ENCODE measurements at places on chromosomes 7 and 10.

GRCh38 chr10:33365301-33365700 lies 30.8 kb upstream of the NRP1 start:
- no peak for DNase-seq

DNA sequence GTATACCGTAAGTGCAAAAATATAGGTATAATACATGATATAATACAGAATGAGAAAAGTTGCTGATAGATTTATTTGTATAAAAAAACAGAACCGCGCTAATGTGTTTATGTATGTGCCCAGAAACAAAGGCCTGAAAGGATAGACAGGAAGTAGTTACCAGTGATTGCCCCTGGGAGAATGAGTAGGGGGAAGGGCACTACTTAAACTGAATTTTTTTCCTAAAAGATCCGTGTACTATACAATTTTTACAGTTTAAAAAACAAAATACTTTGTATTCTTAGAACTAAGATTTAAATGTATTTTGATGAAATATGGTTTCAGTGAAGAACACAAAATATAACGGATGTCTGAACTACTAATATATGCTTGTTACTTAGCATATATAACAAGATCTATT lies 2.9 kb downstream of the IPMK start:
- no peak for DNase-seq

GRCh38 chr10:60937784-60938654 lies 6.0 kb downstream of the RHOBTB1 start:
- DNase-seq: no peak

DNA sequence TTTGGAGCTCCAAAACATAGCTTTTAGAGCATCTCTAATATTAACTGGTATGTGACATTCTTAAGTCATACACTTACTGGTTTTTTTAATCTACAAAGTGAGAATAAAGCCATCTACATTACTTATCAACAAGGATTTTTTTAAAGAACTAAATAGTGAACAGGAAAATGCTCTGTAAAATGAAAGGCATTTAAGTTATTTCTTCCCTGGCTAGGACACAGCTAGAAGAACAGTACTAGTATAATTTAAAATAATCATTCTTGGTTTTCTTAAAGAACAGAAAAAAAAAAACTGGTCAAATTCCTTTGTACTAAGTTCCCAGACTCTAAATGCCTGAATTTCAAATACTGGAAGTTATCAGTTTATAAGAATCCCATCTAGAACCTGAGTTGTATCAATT lies 139.5 kb downstream of the SRPK2 start:
- DNase-seq: no peak

- no peak for DNase-seq
Measured at GRCh38 chr10:25633542-25633941, 300.5 kb upstream of the MYO3A start.

DNA sequence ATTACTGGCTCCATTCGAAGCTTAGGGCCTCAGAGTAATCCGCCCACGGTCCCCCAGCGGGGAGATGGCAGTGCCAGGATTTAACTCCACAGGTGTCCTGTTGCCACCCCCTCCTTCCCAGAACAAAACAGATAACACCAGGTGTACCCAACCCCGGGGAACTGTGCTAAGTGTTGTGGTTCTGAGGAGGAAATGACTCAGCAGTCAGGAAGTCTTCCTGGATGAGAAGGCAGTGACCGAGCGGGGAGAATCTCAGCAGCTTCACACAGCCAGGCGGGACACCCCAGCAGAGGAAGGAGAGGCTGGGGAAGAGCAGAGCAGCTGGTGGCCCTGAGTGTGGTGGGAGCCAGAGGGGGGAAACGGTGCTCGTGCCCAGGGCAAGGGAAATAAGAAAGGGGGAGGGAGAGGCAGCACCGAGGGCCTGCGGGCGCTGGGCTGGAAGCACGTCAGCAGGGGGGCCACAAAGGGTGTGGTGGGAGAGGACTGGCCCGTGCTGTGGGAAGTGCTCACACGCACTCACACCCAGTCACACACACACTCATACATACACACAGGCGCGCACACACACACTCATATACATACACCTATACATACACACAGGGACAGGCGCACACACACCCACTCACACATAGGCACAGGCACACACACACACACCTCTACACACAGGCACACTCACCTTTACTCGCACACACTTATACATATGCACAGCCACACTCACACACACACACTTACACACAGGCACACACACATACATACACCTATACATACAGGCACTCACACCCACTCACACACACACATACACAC lies 59.8 kb upstream of the CHST15 start:
- peak; percentile 54 for DNase-seq

DNA sequence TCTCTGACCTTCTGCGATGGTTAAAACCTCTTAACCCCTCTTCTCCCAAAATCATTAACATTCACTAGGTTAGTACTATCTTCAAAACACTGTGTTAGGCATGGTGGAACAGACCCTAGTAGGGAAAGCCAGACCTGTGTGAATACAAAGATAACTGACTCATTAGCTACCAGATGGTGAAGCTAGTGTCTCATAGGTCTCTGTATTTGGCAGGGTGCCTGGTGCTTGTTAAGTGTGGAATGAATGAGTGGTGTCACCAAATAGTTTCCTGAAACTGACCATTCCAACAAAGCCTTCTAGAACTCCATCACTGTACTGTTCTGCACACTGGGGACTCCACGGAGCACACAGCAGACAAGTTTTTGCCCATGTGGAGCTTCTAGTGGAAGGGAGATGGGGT lies 27.7 kb upstream of the TM9SF3 start:
- no peak for DNase-seq

DNA sequence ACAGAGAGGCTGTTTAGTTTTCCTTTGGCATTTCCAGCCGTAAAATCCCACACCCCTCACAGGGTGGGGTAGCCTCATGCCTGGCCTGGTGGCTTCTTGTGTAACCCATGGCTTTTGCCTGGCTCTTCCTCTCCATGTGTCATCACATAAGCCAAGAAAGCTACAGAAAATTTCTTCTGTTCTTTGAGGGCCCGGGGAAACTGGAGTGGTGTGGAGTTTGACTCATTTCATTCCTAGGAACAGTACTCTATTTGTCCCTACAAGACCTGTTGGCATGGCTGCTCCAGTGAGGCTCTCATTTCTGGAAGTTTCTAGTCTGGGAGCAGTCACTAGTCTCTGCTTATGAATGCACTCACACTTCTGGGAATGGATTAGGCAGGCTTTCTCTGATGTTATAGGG lies 523.9 kb downstream of the SUGCT start:
- DNase-seq: no peak

- DNase-seq: no peak
Measured at GRCh38 chr10:23525406-23525805, 86.5 kb downstream of the OTUD1 start.

DNA sequence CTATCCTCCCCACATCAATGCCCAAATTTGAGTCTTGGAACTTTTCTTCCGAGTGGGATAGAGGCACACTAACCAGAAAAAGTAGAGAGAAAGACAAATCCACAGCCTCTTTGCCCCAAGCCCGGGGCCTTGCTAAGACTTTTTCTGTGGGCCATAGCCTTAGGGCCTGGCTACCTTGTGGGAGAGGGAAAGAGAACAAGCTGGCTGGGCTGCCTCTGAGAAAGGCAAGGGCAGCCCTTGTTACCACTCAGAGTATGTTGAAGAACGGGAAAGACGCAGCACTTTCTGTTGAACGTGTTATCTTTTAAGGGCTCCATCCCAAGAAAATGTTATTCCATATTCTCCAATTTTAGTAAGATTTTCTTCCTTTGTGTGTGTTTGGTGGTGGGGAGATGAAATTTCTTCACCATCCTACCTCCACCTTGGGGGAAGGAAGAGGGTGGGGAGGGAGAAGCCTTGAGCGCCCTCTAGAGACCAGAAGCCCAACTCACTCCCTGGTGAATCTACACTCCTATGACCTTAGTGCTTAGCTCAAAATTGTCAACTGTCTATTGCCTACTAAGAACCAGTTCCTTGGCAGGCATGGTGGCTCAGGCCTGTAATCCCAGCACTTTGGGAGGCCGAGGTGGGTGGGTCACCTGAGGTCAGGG lies 3.9 kb upstream of the NRF1 start:
- peak; percentile 48 for DNase-seq

GRCh38 chr7:5226921-5227785 lies 37.1 kb downstream of the WIPI2 start:
- no peak for DNase-seq

GRCh38 chr10:52348037-52348564 lies 34.0 kb downstream of the DKK1 start:
- DNase-seq: no peak

DNA sequence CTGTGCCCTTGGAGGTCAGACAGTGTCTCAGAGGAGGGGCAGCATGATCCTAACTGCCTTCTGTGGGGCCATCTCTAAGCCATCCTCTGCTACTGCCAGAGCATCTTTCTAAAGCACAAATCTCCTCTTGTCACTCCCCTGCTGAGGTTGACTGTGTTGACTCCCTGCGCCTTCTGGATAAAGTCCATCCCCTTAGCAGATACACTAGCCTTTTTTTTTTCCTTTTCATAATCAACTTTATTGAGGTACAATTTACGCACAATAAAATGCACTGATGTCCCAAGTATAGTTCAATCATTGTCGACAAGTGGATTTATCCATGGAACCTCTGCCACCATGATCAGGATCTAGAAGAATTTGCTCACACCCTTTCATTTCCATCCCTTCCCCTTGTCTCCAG lies 150.1 kb downstream of the SPAG6 start:
- DNase-seq: no peak

DNA sequence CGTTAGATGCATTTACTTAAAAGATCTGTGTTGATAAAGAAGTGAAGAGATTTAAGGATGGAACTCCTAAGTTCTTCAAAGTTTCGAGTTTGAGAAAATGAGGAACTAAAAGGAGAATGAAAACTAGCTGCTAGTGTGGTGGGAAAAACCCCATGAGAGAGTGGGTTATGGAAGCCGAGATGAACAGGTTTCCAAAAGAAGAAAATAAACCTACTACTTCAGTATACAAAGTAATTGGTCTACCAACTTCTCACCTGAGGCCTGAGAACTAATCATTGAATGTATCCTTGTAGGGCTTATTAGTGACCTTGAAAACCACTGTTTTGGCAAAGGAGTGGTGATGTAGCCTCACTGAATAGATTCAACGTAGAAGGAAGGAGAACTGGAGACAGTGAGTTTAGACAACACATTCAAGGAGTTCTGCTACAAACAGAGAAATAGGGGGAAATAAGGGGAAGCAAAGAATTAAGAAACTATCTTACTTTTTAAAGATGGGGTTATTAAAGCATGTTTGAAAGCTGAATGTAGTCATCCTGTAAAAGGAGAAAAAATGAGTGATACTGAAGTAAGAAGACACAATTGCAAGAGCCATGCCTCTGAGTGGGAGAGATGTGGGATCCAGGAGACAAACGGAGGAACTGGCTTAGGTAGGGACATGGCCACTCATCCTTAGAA lies 50.8 kb downstream of the CH25H start:
- DNase-seq: no peak

DNA sequence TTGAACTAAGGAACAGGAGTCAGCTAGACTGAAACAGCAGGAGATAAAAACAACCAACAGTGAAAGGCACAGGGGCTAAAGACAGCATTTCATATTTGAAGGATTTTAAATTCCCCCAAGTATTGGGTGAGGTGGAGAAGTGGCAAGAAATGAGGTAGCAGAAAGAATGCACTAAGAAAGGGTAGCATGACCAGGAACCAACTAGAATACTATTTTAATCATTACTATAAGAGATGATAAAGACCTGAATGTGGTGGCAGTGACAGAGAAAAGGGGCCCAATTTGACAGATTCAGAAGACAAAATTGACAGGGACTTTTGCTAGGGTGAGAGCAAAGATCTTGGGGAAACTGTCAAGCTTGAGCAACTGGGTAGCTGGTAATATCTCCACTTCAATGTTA lies 94.9 kb downstream of the ARHGAP12 start:
- DNase-seq: no peak

DNA sequence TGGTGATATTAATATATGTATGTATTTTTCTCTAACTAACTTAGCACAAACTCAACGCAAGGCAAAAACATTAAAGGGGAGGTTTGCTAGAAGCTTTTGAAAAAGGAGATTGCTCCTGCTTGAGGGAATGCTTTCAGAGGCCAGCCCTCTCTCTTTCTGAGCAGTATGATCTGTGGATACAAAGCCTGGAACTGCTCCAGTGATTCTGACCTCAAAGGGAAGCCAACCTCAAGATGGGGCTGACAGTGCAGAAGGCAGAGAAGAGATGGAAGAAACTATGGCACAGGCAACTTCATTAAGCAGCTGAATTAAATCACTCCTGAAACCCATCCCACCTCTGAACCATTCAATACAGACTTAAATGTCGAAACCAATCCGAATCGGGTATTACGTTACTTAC lies 102.4 kb downstream of the USP6NL start:
- no peak for DNase-seq

GRCh38 chr10:11331726-11332125 lies 279.7 kb downstream of the USP6NL start:
- DNase-seq: no peak

DNA sequence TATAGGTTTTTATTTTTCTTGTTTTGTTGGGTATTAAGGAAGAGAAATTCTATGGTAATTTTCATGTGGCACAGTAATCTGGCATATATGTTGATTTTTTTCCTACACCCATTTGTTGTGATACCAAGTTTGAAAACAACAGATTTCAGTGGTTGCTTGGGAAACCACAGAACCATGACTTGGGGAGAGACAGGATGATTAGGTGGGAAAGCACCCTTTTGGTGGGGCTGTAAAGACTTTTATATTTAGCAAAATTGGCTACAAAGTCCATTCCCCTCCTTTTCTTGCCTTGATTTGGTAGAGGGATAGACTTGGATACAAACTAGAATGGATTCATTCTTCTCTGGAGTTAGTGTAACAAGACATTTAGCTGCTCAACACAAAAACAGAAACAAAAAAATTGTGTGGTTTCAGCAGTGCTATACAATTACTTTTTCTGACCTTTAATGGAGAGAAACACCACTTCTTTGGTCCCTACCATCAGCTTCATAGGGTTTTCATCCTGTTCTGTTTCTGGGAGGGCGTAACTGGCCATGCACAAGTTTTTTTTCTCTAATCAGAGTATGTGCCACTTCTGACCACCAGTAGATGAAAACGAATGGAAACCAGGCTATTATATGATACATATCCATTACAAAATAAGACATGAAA lies 52.7 kb downstream of the FIGNL1 start:
- DNase-seq: no peak

DNA sequence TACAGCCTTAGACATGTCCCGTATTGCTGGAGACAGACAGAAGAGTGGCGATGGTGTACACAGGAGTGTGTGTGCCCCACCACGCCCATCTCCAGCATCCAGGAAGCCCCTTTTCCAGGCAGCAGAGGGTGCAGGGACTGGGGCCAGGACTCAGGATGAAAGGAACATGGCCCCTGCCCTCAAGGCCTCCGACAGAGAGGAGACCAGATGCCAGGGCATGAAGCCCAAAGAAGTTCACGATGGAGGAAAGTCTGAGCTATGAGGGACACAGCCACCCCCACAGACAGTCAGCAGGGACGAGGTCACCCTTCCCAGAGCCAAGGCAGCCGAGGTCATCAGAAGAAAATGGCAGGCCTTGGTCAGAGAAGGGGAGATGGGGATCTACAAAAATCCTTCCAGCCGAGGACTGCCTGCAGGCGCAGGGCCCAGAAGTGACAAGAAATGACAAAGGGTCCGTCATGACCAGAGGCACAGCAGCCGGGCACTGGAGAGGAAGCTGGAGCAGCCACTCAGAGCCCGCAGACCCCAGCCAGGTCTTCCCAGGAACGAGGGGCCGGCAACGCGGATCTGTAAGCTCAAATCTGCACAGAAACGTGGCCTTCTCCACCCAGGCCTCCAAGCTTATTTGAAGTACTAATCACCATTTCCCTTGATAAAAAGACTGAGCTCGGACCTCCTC lies 78.7 kb upstream of the PPP2R2D start:
- DNase-seq: no peak

- DNase-seq: no peak
Measured at GRCh38 chr10:125720002-125720382, 483 bp downstream of the EDRF1 start.
